Stimulated activated CD4-positive, alpha-beta T cell treated with anti-CD3 and anti-CD28 coated beads, TNF-alpha, amount 100 ng/mL, for 1 hour (primary cell): ENCODE measurements at places on chromosomes 11 and 22.

DNA sequence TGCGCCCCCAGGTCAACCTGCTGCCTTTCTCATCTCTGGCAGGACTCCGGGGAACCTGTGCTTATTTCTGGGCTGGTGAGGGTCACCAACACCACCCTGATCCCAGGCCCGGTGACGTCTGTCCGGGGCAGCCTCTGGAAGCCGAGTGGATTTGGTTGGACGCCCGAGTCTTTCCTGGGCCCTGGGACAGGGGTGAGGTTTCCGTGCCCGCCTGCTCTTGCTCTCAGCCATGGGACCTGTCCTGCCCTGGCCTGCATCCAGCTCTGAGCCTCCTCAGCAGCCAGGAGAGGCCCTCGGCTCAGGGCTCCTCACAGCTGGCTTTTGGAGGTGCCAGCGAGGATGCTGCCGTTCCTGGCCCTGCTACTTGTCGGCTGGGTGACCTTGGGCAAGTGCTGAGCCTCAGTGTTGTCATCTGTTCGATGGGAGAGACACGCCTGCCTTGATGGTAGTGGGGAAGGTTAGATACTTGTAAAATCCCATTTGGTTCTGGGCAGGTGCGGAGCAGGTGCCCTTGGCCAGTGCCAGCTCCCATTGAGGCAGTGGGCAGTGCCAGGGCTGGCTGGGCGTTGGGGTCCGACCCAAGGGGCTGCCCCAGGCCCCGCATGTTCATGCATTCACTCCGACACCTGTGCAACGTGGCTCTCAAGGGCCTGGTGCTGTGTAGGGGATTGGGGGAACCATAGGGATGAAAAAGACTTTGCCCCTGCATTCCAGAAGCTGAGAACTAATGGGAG lies 58.9 kb upstream of the THY1 start:
- no peak for DNase-seq

GRCh38 chr22:44084044-44084772 lies 60.1 kb downstream of the PARVB start:
- no peak for DNase-seq

DNA sequence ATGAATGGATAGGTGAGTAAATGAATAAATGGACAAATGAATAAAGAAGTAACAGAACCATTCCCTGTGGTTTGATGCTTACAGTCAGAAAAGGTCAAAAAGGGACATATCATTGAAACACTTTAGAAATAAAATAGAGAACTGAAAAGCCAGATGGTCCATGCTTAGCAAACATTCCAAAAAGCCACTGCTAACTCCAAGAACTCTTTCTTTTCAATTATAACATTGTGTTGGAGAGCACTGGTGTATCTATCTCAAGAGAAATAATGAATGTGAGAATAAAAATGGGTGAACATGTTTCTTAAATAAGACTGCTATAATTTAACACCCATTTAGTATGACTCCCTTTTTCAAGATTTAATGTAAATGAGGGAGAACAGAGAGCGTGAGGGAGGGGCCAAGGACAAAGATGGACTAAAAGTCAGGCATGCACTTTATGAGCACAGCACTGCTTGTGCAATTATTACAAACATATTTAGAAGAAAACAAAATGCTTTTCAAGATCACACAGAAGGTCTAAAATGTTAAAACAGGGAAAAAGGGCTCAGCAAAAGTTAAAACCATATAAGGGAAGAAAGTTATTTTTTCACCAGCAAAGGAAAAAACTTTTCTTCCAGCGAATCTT lies 224.3 kb upstream of the PITPNB start:
- no peak for DNase-seq

DNA sequence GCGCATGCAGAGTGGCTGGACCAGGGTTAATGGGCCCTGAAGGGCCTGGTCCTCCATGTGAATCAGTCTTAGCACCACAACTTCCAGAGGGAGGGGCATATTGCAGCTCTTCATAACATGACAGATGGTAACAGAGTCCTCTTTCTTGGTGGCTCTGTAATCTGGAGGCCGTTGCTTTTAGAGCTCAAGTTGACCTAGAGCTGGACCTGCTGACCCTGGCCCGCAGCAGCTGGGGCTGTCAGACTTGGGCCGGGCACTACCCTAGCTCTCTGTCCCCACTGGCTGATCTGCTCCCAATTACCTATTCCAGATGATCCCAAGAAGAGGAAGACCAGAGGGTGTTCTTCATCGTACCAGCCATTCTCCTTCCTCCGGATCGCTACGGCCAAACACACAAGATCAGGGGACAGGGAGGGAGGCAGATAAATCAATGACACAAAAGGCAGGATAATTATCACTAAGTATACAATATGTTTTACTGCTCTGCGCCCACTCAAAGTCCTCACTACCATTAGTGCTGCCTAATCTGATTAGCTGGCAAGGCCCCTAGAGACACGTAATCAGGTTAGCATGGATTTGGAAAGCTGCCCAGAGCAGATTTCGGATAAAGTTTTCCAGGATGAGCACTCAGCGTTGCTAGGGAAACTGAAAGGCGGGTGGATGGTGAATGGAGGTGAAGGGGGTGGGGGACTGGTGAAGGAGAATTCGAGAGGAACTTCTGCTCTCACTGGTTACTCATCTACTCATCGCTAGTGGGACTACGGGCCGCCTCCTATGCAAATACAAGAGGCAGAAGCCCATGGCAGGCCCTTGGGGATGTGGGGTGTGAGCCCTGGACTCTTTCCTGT lies 64.5 kb upstream of the PHOX2A start:
- DNase-seq = no peak

GRCh38 chr11:111454561-111455192 lies 57.5 kb downstream of the BTG4 start:
- DNase-seq = no peak

DNA sequence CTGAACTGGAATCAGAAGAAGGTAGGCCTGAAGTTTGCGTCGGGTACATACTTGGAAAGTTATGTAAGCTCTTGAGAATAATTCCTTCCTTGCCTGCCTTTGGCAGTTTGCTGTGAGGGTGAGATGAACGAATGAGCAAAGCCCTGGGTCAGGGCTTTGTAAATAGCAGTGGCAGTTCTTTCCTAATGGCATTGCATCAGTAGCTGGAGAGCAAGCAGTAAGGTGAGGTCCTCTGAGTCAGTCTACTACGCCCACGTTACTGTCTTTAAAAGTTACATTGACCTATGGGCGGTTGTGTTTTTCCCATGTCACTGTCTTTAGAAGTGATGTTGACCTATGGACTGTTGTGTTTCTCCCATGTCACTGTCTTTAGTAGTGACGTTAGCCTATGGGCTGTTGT lies 179.1 kb upstream of the E2F8 start:
- DNase-seq = no peak

GRCh38 chr11:130947889-130948288 lies 31.6 kb upstream of the SNX19 start:
- no peak for DNase-seq

DNA sequence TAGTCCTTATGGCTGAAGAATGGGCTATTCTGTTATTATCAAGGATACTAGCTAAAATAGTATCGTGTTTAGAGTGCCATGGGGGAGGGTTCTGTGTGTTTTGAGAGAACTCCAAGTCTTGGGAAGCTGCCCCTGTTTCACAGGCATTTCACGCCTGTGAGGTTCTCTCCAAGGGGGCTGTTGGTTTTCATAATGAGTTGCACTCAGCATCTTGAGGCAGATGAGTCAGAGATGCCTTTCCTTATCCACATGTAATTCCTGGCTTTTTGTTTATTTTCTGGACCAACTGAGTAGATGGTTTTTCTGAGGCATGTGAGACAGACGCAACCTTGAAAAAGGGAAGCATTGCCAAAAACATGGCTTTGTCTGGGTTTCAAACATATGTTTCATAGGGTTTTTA lies 203.7 kb downstream of the ARHGAP42 start:
- DNase-seq = no peak
